Osteoblast (primary cell): ENCODE measurements at places on chromosomes 5 and 9. TPM values are rescaled to one million over a fixed set of nuclear protein-coding genes. Genes with fewer than 3 reads are reported as not detected.

DNA sequence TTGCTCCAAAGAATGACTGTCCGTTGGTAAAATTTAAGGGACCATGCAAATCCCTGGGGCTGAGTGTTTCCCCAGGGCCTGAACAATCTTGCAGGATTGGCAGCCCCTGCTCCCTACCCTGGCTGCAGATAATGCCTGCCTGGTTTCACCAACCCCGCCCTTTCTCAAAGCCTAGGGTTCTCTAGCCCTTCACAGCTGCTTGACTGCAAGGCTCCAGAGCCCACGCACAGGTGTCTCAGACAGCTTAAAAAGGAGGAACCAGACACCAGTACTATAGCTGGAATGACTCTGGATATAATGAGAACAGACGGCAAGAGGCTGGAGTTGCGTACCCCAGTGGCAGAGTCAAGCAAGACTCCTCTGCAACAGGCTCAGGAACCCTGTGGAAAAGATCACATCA lies 25.2 kb upstream of the TNIP1 start:
- no peak for DNase-seq

- DNase-seq = no peak
Measured at GRCh38 chr9:68981789-68982188, 32.1 kb downstream of the PRKACG start.

GRCh38 chr5:136682986-136683385 lies 317.6 kb upstream of the TRPC7 start:
- no peak for DNase-seq

C1QTNF3 gene
- 2.2 and 2.4 TPM in 2 replicates for total RNA-seq

PELO gene
- 21.4 and 21.5 TPM in 2 replicates for total RNA-seq

SLC24A2 gene
- under 0.01 TPM in 1 of 2 replicates, not detected in the other for total RNA-seq
